Fibroblast of gingiva (primary cell): ENCODE measurements at places on chromosomes 6 and 20.

DNA sequence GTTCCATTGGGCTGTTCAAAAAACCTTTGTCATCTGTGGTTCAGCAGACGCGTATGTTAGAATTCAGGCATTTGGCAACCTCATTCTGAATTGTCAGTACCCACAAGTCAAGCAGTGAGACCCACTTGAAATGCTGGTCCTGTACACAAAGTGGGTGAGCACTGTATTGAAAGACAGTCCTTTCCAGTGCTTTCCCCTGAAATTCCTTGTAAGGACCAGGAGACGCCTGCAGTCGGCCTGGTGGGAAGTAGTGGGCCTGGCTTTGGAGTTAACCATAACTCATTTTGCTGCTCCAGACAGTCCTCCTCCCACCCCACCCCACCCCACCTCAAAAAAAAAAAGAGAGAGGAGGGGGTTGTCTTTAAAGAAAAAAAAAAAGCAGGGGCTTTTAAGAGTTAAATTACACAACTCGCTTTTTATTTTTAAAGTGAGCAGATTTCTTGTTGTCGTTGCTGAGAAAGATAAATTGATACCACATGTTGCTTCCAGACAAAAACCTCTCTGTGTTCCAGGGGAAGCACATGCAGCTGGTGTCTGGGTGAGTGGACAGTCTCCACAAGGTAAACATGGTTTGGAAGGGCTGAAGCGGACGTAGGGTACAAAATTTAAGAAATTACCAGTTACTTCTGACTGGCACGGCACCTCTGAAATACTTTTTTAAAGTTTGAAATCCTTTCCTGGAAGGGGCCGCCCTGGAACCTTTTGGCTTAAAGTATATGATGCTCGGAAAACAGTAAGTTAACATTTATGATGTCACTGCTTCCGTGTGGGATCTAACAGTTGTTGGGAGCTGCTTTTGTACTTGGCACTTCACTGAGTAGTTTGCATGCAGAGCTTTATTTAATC lies 95.3 kb downstream of the FOXO3 start:
- DNase-seq, result peak; percentile 84

GRCh38 chr6:13009461-13009860 lies 292.9 kb downstream of the PHACTR1 start:
- DNase-seq, result no peak

DNA sequence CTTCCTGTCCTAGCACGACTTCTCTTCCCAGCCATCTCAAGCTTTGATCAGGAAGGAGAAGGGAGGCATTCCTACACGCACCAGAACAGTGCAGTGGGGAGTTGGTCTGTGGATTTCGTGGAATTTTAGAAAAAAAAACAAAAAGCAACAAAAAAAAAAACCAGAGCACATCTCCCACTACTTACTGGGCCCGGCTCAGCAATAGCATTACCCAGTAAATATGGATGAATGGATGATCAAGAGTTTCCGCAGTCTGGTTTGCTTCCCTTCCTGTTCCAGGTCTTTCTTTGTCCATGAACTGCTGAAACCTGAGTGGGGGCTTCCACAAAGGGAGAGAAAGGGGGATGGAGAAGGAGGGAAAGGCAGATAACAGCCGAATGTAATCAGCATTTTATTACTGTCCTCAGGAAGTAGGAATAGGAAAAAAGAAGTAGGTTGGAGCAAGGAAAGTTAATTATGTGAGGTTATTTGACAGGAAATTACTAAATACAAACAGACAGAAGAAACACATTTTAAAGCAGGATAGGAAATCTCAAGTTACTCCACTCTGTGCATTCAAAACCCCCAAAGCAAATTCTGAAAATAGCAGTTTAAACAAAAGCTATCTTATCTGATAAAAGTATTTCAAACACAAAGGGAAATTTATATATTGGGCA lies 349.0 kb downstream of the PRL start:
- DNase-seq, result no peak

- no peak for DNase-seq
These were observed 482.3 kb upstream of the JARID2 start for GRCh38 chr6:14763616-14764015.

DNA sequence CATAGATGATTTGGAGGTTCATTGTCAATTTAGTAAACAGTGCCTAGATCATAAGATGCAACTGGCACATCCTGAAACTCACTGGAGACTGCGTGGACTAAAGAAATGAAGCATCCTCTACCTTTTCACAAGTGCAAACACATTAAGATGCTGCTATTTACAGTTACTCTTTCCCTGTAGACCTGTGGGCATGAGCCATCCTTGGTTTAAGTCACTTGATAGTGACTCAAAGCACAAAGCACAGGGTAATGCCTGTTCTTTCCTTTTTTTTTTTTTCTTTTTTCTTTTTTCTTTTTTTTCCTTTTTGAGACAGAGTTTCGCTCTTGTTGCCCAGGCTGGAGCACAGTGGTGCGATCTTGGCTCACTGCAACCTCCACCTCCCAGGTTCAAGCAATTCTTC lies 10.0 kb upstream of the HLA-DQA1 start:
- DNase-seq, result no peak

DNA sequence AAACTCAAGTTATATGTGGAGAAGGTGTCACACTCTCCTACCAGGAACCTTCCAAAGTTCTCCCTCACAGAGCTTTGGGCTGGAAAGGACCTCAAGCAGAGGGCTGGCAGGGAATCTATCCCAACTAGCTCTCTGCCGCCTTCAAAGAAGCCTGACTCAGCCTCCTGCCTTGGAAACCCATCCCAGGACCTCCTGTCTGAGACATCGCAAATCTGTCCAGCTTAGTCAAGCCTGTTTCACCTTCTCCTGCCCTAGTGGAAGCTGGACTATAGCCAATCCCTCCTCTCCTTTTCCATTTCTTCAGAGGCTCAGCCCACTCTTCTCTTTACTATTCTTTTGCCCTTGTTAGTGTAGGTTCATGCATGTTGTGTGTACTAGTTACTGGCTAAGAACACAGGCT lies 48.2 kb upstream of the FOXP4 start:
- no peak for DNase-seq

- no peak for DNase-seq
These were observed 29.7 kb downstream of the SLC22A23 start for GRCh38 chr6:3426927-3427686.

DNA sequence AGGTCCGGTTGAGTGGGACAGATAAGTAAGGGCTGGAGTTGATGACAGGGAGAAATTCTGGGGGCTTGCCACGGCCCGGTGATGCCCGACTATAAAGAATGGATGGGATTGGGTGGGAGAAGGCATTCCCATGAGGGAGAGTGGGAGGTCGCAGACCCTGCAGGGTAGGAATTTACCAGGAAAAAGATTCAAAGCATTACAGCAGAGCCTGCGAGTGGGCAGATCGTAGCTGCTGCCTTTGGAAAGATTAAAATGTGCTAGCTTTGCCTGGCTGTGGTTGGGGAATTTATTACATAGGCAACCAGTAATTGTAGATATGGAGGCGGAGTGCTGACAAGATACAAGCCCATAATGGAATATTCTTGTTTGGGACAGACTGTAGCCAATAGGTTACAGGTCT lies 49.5 kb downstream of the KDM1B start:
- no peak for DNase-seq

DNA sequence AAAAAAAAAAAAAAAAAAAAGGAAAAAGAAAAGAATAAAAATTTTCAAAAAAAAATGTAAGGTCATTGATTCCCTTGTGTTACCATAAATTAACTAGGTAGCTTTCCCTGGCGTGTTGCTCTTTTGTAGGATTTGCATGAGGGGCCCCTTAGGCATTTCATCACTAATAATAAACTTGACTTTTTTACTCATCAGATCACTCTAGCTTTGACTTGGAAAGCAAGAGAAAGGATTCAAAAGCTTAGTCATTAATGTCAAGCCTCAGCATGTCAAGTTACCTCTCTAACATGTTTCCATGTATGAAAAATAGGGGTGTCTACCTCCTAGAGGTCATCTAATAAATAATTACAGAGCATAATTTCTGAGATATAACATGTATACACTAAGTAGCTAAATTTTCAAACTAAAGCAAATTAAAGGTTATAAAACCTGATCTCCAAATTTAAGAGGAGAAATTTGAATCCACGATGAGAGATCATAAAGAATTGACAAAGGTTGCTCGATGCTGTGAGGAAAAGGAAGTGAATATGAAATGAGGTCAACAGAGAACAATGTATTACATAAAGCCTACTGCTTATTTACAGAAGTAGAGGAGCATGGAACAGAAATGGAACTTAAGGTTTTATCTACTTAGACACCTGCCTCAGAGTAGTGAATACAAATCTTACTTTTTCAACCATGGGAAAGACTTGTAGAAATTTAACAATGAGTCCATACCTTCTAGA lies 86.8 kb downstream of the ARHGAP18 start:
- DNase-seq, result no peak

DNA sequence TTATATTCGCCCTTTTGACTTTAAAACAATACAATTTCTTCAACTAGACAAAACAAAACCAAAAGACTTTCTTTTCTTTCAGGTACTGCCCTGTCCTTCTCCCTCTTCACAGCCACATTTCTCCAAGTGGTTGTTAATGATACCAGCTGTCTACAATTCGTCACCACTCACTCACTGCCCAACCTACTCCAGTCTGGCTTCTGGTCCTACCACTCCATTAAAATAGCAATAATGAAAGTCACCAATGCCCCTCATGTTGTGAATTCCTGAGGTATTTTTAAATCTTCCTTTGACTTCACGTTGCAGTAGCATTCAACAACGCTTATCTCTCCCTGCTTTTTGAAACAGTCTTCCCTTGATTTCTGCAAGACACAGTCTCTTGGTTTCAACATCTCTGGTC lies 11.6 kb upstream of the MAN1A1 start:
- no peak for DNase-seq

- DNase-seq, result no peak
These were observed 132.9 kb upstream of the MYLIP start for GRCh38 chr6:15996030-15996429.

DNA sequence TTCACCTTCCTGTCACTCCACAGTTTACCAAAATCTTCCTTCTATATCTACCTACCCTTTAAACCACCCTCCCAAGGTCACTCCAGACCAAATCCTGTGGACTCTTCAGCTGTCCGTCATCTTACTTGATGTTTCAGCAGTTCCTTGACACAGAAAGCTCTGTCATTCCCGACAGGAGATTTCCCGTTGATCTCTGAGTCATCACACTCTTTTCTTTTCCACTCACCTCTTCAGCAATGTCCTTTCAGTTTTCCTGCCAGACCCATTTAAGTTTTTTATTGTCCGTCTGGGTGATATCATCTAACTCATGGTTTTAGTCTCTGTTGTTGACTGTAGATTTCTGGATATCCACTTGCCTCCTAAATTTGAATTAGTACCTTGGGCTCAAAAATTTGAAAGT lies 69.9 kb upstream of the SCGN start:
- DNase-seq, result no peak

DNA sequence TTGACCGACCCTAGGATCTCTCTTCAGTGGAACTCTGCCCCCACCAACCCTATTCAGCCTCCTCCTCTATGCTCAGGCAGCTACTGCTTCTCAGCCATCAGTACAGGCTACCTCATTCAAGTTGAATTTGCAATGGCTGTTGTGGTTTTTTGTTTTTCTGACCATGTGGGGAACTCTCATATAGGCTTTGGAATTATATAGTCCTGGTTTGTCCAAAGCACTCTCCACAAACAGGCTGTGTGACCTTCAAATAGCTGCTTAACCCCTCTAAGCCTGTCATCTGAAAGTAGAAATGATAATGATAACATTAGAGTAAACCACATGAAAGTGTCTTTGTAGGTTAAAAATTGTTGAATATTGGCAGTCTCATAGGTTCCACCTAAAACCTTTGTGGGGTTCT lies 80.3 kb downstream of the UNC5CL start:
- DNase-seq, result no peak

GRCh38 chr6:20334962-20335361 lies 66.7 kb upstream of the E2F3 start:
- DNase-seq, result peak; percentile 6

- DNase-seq, result no peak
These were observed 88.0 kb downstream of the CLIC5 start for GRCh38 chr6:45927421-45928320.

DNA sequence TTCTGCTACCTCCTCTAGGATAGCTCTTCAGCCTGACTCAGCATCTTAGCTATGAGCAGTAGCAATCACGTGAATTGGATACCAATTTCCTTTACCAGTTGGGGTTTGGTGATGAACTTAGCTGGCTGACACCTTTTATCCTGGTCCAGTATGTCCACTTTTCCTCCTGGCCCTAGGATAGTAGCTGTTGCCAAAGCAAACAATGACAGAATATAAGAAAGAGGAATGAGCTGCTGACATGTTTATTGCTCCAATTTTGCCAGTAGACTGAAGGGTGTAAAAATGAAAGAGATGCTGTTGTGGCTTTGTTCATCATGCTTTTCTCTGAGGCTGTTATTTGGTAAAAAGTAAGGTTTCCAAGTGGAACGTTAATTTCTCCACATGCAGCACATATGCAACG lies 168.3 kb upstream of the JAG1 start:
- no peak for DNase-seq

- no peak for DNase-seq
These were observed 146.6 kb downstream of the RNASET2 start for GRCh38 chr6:166809721-166810120.

DNA sequence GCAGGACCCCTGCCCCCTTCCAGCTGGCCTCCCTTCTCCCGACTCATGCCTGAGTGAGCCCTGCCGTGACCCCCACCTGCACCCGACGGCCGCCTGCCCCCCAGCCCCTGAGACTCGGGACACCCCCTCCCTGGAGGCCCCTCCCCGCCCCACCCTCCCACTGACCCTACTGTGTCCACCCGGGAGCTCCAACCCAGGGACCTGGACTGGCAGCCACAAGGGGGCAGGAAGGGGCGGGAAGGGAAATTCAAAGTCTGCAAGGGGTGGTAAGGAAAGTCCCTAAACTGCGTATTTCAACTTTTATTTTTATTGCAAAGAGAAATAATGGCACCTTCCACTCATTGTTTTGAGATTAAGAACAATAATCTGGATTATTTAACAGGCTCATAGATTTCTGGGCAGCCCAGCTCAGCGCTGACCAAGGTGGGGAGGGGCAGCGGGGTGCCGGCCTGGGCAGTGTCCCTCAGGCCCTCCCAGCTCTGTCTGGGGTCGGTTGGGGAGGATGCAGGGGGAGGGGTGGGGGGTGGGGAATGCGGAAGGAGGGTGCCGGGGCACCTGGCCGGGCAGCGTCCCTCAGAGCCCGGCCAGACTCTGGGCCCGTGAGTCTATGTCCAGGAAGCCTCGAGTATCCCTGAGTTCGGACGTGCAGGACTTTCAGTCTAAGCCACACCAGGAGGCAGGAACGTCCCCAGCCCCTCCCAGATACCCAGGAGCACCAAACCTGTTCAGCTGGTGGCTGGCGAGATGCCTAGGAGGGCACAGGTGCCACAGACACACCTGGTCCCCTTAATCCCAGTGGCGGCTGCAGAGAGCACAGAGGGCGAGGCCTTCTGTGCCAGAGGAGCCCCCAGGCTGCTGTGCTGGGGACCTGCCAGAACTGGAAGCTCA lies 1.3 kb upstream of the PTK6 start:
- DNase-seq, result no peak

- no peak for DNase-seq
These were observed 138.1 kb upstream of the PTPN1 start for GRCh38 chr20:50371878-50372769.
